ENCODE measurements at places on chromosomes 13 and 19. TPM values are rescaled to one million over a fixed set of nuclear protein-coding genes. Genes with fewer than 3 reads are reported as not detected.

The KISS1R gene
- total RNA-seq = 18.4 TPM

The DACT3 gene
- 3.1 TPM for total RNA-seq

The COQ8B gene
- 29.9 TPM for total RNA-seq

The KLHL26 gene
- 11.9 TPM for total RNA-seq

The HSPB6 gene
- total RNA-seq = 0.93 TPM

The DIRAS1 gene
- 0.21 TPM for total RNA-seq

The METTL21C gene
- total RNA-seq = not detected

The KL gene
- 0.37 TPM for total RNA-seq

The IL4I1 gene
- 22.2 TPM for total RNA-seq

The TMC4 gene
- total RNA-seq = 0.55 TPM

Measured in activated CD4-positive, alpha-beta T cell treated with anti-CD3 and anti-CD28 coated beads for 36 hours (primary cell).